Stimulated activated CD8-positive, alpha-beta memory T cell treated with anti-CD3 and anti-CD28 coated beads, Interleukin-7, amount 100 ng/mL, for 4 hours (primary cell): ENCODE measurements at places on chromosomes 2 and 18.

- no peak for DNase-seq
Observed at GRCh38 chr2:174618179-174618578, 20.6 kb upstream of the WIPF1 start.

DNA sequence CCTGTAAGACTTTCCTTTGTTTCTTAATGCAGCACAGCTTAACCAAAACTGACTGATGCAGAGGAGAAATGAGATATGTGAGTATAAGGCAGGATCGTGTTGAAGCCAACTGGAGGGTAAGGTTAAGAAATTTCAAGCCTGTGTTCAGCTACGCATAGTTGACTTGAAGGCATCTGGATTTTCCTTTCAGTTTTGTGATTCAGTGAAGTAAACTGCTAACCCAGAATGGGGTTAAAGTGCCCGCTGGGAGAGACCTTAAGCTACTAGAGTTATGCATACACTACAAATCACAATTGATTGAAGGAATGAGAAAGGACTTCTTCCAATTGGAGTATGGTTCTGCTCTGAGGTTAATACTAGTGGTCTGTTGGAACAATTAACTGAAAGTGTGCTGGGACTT, 22.6 kb downstream of the THSD7B start:
- DNase-seq: no peak

DNA sequence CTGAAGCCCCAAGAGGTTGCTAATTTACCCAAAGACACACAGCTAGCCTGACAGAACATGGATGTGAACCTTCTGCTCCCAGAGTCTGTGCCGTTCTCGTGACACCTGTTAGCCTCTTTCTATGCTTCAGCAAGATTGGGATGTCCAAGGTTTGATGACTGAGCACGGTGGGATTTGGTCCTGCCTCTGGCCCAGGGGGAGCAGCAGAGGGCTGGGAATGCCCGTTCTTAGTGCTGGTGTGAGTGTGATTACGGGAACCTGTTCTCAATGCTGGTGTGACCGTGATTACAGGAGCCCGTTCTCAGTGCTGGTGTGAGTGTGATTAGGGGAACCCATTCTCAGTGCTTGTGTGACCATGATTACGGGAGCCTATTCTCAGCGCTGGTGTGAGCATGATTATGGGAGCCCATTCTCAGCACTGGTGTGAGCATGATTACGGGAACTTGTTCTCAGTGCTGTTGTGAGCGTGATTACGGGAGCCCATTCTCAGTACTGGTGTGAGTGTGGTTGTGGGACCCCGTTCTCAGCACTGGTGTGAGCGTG, 67.3 kb upstream of the SNTG2 start:
- no peak for DNase-seq

DNA sequence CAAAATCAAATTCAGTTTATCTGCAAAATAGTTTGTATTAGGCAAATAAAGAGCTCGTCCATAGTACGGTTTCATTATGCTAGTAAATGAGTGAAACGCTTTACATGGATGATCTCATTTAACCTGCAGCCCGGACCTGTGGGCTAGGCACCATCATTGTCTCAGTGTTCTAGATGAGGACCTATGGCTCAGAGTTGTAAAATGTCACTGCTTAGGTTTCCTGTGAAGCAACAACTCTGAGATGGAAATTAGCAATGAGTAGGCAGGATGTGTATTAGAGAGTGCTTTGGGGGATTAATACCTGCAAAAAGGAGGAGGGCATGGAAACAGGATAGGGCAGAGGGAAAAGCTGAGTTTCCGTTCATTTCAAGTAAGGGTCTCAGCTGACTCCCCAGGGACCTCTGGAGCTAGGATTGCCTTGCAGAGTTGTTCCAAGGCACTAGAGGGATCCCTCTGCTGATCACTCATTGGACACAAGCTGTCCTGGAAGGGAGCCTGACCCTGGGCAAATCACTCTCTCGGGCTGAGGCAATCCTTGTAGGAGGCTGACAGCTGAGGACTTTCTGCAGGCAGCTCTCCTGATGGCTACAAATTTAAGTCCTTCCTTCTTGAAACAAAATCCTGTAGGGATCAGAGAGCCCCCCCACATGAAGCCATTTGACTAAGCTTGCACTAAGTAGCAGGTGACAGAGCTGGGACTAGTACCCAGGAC, 58.8 kb upstream of the SIX2 start:
- DNase-seq: no peak

GRCh38 chr18:62312851-62313250, 12.3 kb upstream of the TNFRSF11A start:
- no peak for DNase-seq

- no peak for DNase-seq
Observed at GRCh38 chr2:111537078-111537655, 346.8 kb downstream of the ANAPC1 start.

GRCh38 chr18:9716780-9717563, 8.9 kb downstream of the RAB31 start:
- DNase-seq: no peak

DNA sequence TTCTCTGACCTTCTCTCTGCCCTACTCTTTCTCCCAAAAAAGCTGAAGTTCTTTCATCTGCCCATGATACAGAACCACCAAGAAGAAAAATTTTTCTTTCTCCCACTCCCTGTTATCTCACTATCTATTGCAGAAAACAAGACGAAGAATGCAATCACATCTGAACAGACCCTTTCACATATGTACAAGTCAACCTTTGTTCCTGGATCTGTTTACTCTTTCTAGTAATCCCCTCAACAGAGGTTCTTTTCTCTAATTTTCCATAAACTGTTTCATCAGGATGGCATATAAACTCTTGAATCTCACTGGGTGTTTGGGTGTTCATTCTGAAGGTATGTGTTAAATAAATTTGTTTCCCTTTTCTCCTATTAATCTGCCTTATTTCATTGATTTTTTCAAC, 1262.7 kb upstream of the NRXN1 start:
- no peak for DNase-seq

GRCh38 chr2:66661253-66662173, 226.6 kb downstream of the MEIS1 start:
- DNase-seq: no peak

- DNase-seq: no peak
Observed at GRCh38 chr18:9796935-9797549, 88.7 kb upstream of the TXNDC2 start.

GRCh38 chr2:62443886-62444285, 62.1 kb downstream of the TMEM17 start:
- no peak for DNase-seq

GRCh38 chr18:37391156-37391555, 174.4 kb downstream of the CELF4 start:
- DNase-seq: no peak

DNA sequence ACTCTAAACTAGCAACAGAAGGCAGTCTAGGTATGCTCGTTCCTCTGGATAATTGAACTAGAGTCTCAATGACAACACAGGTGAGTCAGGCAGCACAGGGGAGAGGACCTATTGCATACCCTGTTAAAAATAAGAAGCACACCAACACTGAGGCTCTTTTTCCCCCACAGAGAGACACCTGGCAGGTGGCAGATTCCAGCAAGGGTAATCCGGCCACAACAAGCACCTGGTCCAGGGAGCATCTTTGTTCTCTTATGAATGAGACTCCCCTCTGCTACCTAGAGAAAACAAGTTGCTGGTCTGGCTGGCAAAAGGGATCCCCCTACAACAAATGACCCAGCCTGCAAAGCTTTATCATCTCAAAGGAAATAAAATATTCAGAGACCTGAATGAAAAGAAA, 508.9 kb upstream of the POU3F3 start:
- DNase-seq: no peak

DNA sequence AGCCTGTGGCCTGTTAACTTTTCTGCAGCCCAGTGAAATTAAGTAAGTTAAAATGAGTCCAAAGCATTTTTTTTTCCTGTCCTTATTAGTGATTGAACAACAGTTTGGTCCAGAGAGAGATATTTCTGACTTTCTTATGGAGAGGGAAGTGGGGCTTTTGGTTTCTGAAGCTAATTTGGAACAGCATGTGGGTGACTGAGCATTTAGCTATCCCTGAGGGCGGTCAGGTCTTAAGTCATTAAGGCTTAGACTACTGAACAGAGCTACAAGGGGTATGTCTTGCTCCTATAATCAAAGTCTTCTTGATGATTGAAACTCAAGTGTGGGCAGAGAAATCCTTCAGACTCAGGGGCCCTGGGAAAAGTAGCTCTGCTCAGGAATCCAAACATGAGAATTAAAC, 14.0 kb downstream of the ARHGAP25 start:
- DNase-seq: no peak

- DNase-seq: no peak
Observed at GRCh38 chr2:129915303-129915840, 64.1 kb upstream of the RAB6C start.

DNA sequence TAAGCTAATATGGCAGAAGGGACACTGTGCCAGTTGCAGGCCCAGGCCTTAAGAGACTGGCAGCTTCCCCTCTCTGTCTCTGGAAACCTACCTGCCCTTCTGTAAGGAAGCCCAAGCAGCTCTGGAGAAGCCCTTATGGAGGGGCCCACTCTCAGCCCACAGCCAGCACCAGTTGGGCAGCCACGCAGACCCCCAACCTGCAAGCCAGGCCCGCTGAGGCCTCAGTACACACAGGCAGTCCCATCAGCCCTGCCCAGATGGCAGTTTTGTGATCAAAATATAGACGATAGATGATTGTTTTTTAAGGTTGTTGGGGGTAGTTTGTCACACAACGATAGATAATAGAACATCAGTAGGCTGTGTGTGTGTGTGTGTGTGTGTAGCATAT, 36.8 kb upstream of the ALPP start:
- no peak for DNase-seq

DNA sequence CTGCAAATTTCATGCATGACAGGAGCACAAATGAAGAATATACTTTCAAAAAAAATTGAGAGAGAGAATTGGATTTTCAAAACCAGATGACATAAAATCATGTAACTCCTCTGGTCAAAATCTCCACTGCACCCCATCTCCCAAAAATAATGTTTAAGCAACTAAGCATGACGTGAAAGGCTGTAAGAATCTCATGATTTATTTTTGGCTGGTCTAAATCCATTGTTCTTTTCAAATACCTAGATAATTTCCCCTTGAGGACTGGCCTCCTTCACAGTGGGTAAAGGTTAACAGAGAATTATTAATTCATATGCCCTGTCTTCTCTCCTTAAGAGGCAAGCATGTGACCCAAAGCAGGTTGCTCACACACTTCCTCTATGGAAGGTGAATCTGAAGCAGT, 101.5 kb upstream of the CCDC195 start:
- no peak for DNase-seq

DNA sequence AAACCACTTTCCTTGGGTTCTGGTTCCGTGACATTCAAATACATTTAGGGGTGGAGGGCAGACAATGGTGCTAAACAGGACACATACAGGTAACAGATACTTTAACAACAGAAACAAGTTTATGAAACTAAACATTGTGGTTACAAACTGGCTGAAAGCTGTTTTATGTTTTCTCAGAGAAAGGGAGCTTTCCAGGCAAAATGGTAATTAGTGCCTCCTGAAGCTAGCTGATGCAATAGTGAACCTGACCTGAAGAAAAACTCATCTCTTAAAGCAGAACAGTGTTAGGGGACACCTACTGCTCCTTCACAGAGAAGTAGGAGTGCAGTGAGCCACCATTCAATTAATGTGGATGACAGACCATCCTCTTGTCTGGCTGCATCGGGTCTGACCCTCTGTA, 138.9 kb downstream of the CCDC148 start:
- no peak for DNase-seq

- no peak for DNase-seq
Observed at GRCh38 chr2:231568785-231569435, 23.8 kb upstream of the TEX44 start.

- DNase-seq: no peak
Observed at GRCh38 chr18:77146249-77147080, 13.9 kb upstream of the MBP start.

DNA sequence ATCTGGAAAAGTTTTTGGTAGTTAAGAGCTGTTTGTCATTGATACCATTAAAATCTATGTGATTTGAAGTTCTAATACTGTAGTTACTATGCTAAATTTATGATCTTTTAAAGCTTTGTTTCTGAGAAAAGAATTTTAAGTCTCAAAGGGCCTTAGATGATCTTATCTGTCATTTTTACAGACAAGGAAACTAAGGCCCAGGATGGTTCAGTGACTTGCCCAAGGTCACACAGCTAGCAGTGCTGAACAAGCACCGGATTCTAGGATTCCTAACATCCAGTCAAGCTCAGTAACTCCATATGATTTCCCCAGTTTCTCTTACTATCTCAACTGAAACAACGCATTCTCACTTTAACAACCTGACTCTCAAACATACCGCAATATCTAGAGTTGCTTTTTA, 37.7 kb downstream of the PELI1 start:
- DNase-seq: no peak

DNA sequence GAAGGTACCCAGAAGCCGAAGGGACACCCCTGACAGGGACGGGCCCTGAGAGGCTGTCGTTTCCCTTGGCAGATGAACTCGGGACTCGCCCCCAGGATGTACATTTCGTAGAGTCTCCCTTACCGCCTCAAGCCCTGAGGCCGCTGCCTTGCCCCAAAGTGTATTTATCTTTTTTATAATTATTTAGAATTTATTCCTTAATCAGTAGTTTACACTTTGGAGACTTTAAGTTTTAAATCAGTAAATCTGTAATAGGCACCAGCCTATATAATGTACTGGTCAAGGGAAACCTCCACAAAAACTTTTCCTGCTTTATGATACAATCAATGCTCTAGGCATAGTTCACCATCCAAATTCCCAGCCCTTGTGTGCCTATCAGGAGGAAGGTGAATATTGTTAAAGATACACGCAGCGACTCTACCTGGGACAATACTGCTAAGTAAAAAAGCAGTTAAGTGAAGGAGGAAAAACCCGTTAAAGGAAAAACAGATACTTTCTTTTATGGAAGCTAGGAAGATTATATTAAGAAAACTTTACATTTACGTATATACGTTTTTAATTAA, 848 bp downstream of the VRK2 start:
- DNase-seq: no peak

DNA sequence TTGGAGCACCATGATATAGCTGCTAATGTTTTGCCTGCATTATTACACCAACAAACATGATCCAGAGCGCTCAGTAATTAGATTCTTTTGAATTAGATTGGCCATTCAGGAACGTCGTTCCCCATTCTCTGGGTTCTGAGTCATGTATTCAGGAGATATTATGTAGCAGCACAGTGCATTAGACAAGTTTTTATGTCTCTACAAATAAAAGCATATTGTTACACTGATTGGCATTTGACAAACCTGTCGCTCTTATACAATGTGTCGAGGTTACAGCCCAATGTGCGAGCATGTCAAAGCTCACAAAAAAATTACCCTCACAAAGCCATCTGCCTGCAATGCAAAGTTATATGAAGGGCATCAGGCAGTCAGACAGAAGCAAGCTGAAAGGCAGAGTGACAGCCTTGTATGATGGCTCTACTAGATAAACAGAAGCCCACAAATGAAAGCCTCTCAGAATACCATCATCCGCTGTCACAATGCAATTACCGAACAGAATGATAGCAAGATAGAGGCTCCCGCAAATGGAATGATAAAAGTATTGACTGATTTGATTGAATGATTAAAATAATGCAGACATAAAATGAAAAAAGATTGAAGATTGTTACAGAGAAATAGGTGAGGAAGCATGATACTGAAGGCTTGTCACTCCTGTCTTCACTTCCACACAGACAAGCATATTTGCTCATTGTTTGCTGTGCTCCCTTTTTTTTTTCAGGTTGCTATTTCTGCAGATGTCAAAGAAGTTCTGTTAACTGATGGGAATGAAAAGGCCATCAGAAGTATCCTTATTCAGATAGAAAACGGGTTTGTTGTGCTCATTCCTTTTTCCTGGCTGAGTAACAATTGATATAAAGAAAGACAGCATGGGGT, 234.6 kb upstream of the SIX3 start:
- no peak for DNase-seq
